ENCODE measurements at places on chromosomes 1 and 21.

- DNase-seq, result no peak
These were observed at the start of gene CASQ2 for GRCh38 chr1:115768549-115768948. CASQ2 (minus strand) TSS chr1:115768714; CDS start chr1:115768541, 173 bp downstream.

DNA sequence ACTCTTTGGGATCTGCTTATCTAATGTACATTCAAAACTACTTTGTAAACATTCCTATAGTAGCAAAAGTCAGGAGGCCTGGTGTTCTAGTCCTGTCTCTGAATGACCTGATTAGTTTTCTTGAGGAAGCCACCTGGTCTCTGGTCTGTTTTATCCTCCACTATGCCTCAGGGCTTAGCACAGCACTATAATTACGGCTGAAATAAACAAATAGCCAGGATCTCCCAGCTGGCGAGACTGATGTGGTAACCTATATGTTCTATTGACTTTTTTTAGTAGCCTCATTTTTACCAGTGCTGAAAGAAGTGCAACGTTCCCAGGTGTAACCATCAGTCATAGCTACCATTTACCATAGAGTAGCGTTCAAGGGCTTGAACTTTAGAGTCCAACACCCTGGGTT, 24.2 kb upstream of the RPL11 start:
- DNase-seq, result no peak

- no peak for DNase-seq
These were observed 11.3 kb downstream of the RWDD2B start for GRCh38 chr21:29007810-29008209.

DNA sequence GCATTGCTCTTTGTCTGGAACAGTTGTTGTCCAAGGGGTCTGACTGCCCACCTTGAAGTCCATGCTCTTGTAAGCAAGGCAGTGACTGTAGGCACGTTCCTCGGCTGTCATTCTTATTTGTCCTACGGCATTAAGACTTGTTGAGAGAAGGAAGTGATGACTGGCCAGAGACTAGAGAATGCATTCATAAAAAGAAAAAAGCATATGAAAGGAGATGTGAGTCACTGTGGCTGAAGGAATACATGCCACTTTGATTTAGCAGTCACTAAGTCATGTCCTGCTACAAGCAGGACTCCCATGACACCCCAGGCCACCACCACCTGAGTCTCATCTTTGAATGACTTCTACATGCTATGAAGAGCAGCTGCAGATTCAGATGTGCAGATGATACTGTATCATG, 50.5 kb downstream of the CNN3 start:
- no peak for DNase-seq

- no peak for DNase-seq
These were observed 58.0 kb downstream of the PGM1 start for GRCh38 chr1:63651161-63651701.

DNA sequence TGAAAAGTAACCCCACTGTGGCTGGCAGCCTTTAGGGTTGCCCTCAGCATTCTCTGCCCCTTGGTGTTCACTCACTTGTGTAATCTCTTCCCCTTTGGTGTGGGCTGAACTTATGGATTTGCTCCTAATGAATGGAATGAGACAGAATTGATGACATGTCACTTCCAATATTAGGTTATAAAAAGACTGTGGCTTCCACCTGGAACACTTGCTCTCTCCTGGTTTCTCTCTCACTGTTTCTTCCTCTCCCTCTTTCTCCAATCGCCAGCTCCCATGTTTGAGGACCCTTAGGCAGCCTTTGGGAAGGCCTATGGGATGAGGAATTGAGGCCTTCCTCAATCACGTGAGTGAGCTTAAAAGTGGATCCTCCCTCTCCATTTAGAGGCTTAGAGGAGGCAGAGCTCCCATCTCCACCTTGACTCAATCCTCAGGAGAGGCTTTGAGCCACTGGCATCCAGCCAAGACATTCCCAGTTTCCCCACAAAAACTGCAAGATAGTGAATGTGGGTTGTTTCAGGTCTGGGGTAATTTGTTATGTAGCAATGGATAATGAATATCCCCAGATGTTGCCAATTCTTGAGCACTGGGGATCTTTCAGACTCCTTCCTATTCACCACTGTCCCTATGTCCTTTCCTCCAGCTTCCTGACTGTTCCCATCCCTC, 95.5 kb upstream of the CD34 start:
- no peak for DNase-seq

DNA sequence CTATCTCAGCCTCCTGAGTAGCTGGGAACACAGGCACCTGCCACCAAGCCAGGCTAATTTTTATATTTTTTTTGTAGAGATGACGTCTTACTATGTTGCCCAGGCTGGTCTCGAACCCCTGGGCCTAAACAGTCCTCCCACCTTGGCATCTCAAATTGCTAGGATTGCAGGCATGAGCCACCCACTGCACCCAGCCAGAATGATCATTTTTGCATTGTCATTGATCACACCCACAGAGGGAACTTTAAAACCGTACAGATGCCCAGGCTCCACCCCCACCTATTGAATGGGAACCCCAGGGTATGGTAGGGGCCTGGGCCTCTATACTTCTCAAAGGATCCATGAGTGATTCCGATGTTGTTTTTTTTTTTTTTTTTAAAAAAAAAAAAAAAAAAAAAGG, 36.7 kb downstream of the ETNK2 start:
- DNase-seq, result no peak

GRCh38 chr1:15911141-15911540, 63.6 kb downstream of the SPEN start:
- no peak for DNase-seq

GRCh38 chr1:202266061-202266765, 72.6 kb downstream of the LGR6 start:
- no peak for DNase-seq

DNA sequence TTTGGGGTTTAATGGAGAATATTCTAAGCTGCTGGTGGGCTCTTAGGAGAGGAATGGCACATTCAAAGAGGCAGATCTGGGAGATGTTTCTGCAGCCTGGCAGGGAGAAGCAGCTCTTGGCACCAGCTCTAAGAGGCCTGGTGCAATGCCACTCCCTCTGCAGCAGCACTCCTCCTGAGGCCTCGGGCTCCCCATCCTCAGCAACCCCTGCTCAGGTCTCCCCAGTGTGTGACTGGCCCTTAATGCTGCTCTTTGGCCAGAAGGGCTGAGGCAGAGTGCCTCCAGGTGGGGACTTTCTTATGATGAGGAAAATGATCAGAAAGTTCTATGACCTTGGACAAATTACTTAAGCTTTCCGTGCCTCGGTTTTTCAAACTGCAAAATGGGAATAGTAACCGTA, 55.5 kb downstream of the MAB21L3 start:
- no peak for DNase-seq

DNA sequence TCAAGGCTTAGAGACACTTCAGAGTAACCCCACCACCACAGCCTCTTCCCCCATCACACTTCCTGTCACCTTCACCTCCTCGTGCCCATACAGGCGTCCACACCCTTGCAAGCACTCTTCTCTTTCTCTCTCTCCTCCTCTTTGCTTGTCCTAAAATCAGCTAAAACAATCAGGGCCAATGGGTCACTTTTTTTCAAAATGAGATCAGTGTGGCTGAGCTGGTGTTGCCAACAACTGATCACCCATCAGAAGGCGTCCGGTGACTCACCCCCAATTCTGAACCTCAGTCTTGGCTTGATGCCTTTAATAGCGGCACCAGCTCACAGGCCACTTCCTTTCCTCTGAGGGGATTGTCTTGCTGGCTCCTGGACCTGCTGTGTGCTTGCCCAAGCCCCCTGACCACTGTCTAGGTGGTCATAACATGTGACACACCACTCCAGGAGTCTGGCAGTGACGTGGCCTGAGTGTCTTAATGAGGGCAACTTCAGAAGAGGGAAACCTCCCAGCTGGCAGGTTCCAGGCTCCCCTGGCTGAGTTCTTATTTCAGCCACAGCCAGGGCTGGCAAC, 1.6 kb downstream of the DRAXIN start:
- no peak for DNase-seq

GRCh38 chr1:23444104-23444533, 19.6 kb upstream of the TCEA3 start:
- DNase-seq, result no peak

- DNase-seq, result no peak
These were observed 10.5 kb downstream of the MIIP start for GRCh38 chr1:12029720-12030339.

DNA sequence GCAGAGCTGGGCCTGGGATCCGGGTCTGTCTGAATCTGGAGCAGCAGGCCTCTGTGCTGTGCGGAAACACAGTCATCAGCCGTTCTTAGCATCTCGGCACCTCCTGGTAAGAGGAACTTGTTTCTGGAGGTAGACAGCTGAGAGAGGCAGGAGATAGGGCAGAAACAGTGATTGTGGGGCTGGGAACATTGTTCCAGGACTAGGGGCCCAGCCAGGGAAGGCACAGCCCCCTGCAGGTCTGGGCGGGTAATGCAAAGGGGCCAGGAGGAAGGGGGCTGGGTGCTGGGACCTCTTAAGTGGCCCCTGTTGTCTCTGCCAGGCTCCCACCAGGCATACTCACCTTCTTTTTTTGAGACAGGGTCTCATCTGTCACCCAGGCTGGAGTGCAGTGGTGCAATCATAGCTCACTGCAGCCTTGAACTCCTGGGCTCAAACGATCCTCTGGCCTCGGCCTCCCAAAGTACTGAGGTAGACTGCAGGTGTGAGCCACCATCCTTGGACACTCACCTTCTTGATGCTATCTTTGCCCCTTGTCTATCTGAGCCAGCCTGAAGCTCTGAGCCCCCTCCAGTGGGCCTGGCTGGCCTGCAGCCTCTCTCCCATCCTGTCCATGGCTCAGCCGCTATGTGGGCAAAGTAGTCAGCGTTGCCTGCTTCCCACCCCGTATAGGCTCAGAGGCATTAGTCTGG, 134.3 kb upstream of the ZBTB40 start:
- no peak for DNase-seq

GRCh38 chr1:74728736-74729135, 4.1 kb downstream of the CRYZ start:
- no peak for DNase-seq

GRCh38 chr1:239814306-239814881, 277.3 kb upstream of the FMN2 start:
- DNase-seq, result no peak

DNA sequence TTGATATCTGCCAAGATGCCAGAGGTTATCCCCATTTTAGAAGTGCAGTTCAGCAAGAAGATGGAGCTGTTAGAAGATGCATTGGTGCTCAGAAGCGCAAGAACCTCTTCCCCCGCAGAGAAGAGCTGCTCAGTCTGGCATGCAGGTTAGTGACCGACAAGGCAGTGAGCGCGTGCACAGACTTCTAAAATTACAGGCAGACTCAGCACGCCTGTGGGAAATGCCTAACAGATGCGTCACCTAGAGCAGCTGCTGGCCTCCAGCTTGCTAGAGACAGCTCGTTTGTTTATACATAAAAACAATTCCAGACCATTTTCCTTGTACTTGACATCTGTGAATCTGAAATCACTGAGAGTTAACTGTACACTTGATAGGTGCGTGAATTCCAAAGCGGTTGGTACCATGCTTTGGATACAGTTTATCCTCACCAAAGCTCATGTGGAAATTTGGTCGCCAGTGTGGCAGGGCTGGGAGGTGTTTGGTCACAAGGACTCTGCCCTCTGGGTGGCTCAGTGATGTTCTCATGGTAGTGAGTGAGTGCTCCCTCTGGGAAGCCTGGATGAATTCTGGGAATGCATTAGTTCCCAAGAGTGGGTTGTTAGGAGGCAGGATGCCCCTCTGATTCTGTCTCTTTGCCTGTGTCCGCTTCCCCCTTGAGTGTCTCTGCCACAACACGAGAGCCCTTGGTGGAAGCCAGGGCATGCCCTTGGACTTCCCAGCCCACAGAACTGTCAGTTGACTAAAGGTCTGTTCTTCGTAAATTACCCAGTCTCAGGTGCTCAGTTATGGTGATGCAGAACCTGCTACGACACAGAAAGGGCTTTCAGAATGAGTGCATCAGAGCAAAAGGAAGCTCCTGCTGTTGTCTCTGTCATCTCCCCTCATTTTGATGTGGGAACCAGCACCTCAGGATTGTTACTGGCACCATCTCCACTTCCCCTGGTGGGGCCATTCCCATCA, 24.4 kb downstream of the SNAP47 start:
- no peak for DNase-seq

All from stimulated activated CD4-positive, alpha-beta T cell treated with anti-CD3 and anti-CD28 coated beads, Interleukin-1b, Interleukin-23, amount 100 ng/mL, for 1 hour (primary cell).